ENCODE measurements at places on chromosomes 4 and X.

GRCh38 chrX:29215251-29215650 lies 628.0 kb downstream of the IL1RAPL1 start:
- no peak for DNase-seq

GRCh38 chr4:41792166-41792565 lies 43.6 kb upstream of the PHOX2B start:
- DNase-seq = no peak

DNA sequence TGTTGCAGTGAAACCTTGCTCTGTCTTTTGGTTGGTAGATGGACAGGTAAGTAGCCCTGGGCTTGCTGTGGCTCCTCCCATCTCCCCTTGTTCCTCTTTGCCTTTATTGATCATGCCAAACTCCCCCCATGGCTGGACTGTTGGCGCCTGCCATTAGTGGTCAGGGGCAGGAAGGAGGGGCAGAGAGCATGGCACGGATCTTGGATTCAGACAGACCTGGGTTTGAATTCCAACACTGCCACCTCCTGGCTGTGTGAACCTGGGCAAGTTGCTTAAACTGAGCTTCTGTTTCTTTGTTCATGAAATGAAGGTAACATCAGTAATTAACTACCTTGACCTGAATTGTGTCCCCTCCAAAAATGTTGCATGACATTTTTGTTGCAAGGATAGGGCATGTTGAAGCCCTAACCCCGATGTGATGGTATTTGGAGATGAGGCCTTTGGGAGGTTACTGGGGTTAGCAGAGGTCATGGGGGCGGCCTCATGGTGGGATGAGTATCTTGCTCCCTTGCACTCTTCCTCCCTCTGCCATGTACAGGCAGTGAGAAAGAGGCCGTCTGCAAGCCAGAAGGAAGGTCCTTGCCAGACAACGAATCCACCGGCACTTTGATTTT lies 6.0 kb downstream of the SLC2A9 start:
- peak; percentile 57 for DNase-seq

DNA sequence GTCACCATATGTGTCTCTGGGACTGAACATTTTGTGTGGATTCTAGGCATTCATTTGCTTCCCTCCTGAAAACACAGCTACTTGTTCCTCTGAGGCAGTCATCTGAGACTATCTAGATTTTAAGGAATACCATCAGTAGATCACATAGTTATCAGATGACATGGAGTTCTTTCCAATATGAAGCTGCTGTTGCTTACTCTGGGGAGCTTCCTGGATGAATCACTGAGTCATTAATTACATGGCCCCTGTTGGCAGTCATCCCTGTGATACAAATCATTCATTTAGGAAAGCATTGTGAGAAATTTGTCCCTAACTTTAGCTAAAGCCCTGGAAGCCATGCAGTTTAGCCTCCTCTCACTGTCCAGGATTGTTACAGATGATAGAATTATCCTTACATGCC lies 98.2 kb upstream of the ARSJ start:
- no peak for DNase-seq

GRCh38 chrX:151206871-151207270 lies 30.5 kb downstream of the GPR50 start:
- no peak for DNase-seq

DNA sequence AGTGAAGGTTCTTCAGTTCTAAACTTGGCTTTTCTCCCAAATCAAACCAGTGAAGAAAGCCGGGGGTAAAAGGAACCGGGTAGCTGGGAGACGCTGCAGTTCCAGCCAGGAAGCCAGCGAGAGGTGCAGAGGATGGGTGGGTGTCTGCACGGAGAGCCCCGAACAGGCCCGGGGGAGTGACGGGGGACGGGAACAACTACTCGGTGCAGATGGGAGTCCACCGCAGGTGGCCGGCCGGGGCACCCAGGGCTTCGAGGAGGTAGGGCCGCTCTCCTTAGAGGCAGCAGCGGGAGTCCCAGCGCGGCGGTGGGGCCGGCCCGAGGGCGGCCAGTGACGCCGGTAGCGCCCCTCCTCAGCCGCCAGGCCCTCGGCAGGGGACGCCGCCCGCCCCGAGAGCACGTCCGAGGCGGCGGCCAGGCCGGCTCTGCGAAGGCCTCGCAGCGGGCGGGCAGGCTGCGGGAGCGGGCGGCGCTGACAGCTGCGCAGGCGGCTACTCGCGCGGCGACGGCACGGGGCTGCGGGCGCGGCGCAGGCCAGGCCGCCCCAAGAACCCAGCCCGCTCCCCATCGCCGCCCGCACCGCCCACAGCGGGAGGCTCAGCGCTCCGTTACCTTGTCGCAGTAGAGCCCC lies 449 bp downstream of the FBXL5 start:
- peak; percentile 51 for DNase-seq

DNA sequence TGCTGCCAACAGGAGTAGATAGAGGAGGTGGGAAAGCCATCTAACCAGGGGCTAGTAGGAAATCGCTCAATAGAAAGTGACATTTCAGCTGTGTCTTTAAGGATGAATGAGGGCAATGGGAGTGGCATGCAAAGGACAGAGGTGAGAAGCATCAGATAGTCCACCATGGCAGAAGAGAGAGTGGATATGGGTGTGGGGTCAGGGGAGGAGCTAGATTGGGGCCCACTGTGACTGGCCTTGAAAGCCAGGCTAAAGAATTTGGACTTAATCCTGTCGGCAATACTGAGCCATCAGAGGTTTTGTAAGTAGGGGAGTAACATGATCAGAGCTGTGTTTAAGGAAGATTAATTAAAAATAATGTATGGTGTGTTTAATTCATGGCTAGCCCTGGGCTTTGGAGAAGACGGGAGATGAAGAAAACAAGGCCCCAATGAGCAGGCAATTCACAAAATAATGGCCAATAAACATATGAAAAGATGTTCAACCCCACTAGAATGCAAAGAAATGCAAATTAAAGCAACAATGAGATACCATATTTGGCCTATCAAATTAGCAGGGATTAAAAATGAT lies 98.1 kb upstream of the PJA1 start:
- DNase-seq = no peak

GRCh38 chrX:45794323-45794994 lies 593.8 kb upstream of the DIPK2B start:
- no peak for DNase-seq

- DNase-seq = no peak
Measured at GRCh38 chr4:177155454-177155853, 154.2 kb upstream of the NEIL3 start.
